ENCODE measurements at places on chromosomes 4 and X.
A peak's percentile ranks its signal among the peaks of the same experiment; 100 is the strongest.

DNA sequence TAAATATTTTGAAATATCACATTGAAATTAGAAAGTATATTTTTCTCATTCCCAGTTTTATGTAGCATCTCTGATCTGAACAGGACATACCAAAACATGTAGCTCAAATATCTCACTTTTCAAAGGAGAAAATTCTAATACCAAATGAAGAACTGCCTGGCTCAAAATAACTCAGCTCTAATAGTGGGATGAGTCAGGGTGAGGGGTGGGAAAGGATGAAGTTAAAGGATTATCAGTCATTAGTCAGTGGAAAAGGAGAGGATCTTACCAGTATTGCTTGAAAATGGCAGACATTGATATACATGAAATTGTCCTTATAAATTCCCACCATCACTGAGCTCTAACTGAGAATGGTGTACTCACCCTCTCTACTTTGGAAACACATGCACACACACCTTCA lies 803.2 kb downstream of the RAPGEF2 start:
- DNase-seq: no peak

- DNase-seq: no peak
These were observed at the start of gene SLC6A8 for GRCh38 chrX:153687121-153688039. Gene SLC6A8 (plus strand): TSS chrX:153687926. CDS start chrX:153688575, 649 bp downstream.

- no peak for DNase-seq
These were observed 5.2 kb downstream of the LDB2 start for GRCh38 chr4:16893141-16893651.

DNA sequence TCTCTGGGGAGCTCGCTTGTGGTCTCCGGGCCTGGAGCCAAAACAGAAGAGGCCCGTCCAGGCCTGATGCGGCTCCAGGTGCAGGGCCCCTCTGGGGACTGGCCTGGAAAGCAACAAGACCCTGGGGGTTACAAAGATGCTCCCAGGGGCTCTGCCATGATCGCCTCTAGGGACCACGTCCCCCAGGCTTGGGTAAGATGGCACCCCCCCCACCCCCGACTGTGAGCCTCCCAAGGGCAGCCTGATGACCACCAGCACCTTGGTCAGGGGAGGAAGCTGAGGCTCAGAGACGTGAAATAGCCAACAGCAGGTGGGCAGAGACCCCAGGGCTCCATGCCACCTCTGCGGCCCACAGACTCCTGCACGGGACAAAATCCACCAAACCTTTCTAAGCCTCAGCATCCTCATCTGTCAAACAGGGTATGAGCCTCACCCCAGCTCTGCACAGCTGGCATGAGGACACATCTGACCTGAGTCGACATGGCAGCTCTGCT lies 25.4 kb downstream of the C4orf50 start:
- DNase-seq: no peak

DNA sequence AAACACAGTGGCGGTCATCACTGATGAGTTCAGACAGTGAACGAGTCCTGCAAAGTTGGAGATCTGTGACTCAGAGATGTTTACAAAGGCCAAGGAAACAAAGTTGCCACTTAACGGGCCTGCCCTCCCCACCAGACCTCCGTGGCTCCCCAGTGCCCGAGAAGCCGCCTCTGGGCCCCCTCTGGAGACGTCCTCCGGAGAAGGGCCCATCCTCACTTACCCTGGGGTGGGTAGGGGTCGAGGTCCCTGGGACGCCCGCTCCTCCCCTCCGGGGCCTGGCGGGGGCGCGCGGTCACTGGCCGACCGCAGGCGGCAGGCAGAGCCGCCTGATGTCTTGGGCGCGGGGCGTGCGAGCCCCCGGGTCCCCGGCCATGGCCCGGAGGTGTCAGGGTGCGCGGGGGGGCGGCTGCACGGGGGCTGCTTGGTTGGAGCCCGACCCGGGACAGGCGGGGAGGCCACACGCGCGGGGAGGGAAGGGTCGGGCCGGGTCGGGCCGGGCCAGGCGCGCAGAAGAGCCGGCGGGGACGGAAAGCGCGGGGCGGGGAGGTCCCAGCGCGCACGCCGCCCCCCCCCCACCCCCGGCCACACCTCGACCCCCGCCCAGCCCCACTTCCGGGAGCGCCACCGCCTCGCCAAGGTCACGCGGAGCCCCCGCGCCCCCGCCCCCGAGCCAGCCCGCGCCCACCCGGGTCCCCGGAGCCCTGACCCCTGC lies 529 bp downstream of the DHRSX start:
- no peak for DNase-seq

- DNase-seq: no peak
These were observed 741 bp downstream of the ANAPC4 start for GRCh38 chr4:25377572-25378436.

GRCh38 chrX:116276261-116276660 lies 105.7 kb downstream of the AGTR2 start:
- no peak for DNase-seq

- no peak for DNase-seq
These were observed 44.1 kb downstream of the TIGD4 start for GRCh38 chr4:152735396-152735859.

GRCh38 chr4:128863312-128864075 lies 54.0 kb downstream of the JADE1 start:
- peak; percentile 47 for DNase-seq
